Neural crest cell (in vitro differentiated cells): ENCODE measurements at places on chromosomes 7 and 10. TPM values are rescaled to one million over a fixed set of nuclear protein-coding genes. Genes with fewer than 3 reads are reported as not detected.
A peak's percentile ranks its signal among the peaks of the same experiment; 100 is the strongest.

The GBX1 gene
- 2.0 and 2.4 TPM in 2 replicates for total RNA-seq

The GDF2 gene
- total RNA-seq: not detected in 2 replicates

- H3K36me3 ChIP-seq: peaks cover 25% of the 10 kb centered on the region
- DNase-seq: no peak
- no peaks in the 10 kb centered on the region for H3K27me3 ChIP-seq
- peak overlapping the region; percentile 93 for H3K27ac ChIP-seq
These were observed 767 bp downstream of the EIF4EBP2 start for GRCh38 chr10:70404787-70405036.

DNA sequence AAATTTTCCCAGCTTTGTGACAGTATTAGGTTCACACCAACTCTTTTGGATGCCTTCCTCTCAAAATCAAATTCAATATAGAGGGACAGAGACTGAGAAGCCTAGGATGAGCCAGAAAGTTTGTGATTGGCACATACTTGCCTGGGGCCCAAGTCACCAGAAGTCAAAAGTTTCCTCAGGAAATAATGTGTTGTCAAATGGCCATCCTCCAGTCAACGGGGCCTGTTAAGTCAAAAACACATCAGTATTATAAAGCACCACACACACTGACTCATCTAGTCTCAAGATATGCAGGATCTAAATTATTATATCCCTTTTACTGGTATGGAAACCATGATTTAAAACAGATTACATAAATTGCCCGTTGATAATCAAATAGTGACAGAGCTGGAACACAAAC is 158.1 kb downstream of the AHR start:
- H3K27me3 ChIP-seq: no peaks in the 10 kb centered on the region
- H3K36me3 ChIP-seq: peaks cover 6% of the 10 kb centered on the region
- no peak for DNase-seq
- peaks cover under 1% of the 10 kb centered on the region for H3K4me1 ChIP-seq

The LRIT1 gene
- total RNA-seq: not detected in 2 replicates
